Myocyte (in vitro differentiated cells): ENCODE measurements at places on chromosomes 16 and 17. TPM values are rescaled to one million over a fixed set of nuclear protein-coding genes. Genes with fewer than 3 reads are reported as not detected.

DNA sequence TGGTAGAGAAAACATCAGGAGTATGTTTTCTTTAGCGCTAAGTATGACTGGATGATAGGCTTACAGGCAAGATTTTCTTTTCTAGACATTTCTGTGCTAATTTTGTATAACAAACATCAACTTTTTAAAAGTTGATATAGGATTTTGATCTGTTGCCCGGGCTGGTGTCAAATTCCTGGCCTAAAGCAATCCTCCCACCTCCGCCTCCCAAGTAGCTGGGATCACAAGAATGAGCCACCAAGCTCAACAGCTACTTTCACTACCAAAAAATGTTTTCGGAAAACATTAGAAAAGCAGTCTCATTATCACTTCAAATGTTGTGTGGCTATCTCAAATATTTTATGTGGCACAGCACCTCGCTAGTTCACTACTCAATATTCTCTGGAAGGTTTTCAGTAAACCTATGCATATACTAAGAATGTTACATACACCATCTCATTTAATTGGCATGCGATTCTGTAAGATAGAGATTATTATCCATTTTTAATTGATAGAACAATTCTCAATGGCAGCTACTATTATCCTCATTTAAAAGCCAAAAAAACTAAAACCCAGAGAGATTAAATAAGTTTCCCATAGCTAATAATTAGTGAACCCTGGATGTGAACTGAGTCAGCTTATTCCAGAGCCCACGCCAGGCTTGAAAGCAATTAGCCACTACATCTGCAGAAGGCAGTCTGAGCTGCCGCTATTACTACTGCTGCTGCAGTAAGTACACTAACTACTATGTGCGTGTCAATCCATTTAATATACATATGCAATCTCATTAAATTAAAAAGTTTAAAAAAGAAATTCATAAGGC, 41.7 kb downstream of the CREBBP start:
- DNase-seq = no peak

- DNase-seq = peak; percentile 41
These were observed 32.0 kb downstream of the MBTPS1 start for GRCh38 chr16:84084570-84085270.

- DNase-seq = peak; percentile 46
These were observed 775 bp downstream of the CYTH1 start for GRCh38 chr17:78781104-78781892.

- no peak for DNase-seq
These were observed 2.8 kb downstream of the PELP1 start for GRCh38 chr17:4701116-4701515.

DNA sequence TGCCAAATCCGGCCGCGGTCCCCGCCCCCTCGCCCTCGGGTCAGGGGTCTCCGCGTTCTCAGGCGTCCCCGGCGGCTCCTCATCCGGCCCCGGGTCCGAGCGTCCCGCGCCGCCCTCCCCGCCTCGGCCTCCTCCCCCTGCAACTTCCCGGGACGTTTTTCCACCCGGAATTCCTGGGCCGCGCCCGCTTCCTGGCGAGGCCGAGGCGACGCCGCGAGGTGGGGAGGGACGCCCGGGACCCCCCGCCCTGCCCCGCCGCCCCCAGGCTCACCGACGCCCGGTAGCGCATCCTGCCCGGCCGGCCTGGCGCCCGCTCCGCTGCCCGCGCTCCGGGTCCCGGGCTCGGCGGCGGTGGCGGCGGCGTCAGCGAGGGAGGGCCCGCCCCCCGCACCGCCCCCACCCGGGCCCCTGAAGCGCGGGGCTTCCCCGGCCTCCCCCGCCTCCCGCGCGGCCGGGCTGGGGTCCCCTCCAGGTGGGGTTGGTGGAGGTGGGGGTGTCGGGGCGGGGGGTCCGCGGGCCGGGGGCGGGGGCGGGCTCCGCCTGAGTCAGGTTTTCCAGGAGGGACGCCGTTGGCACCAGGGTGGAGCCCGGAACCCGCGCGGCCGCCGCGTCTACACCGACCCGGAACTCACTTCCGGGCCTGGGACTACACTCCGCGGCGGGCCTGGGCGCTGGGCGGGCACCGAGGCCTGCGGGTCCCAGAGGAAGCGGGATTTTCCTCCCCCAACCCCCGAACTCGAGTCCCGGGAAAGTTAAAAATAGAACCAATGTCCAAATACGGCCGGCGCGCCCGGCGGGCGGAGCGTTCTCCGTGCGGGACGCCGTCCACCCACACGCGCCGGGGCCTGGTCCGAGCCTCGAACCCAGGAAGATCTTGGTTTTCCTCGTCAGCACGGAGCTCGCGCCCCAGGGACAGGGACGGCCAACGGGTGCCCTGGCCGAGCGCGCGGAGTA, 6.8 kb downstream of the MYO1C start:
- DNase-seq = peak; percentile 75

DNA sequence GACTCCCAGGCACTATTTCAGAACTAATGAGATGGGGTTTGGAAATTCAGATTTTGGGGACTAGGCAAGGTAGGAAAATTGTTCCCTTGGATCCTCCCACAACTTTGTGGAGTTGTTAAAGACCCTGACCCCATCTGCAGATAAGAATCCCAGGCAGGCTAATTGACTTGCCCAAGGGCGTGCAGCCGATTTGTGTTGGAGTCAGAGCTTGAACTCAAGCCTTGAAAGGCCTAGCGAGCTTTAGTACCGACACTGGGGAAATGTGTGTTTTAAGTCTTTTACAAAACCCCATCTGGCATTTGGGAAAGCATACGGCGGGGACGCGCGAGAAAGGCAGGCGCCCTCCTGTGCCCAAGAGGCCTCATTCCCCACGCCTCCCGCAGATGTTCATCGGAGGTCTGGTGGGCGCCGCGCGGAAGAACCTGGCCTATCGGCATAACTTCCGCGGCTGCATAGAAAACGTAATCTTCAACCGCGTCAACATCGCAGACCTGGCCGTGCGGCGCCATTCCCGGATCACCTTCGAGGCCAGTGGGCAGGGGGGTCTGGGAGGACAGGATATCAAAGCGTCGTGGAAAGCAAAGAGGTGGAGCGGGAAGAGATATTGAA, 4.3 kb downstream of the CNTNAP1 start:
- no peak for DNase-seq

DNA sequence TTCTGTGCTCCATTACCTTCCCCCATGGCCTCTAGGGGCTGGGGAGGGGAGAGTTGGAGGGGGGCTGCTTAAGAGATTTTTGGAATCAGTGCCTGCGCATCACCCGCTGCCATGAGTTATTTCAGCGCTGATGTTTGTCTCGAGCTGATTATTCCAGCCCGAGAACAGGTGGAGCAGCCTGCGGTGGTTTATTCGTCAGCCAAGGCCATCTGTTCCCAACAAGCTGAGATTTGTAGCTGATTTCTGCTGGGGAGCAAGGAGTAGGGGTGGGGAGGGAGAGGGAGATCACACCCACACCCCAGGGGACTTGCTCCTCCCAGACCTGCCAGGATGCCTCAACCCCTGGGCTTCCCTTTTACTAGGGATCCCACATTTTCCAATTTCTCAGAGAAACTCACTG, 23.1 kb downstream of the PIPOX start:
- peak; percentile 90 for DNase-seq

DNA sequence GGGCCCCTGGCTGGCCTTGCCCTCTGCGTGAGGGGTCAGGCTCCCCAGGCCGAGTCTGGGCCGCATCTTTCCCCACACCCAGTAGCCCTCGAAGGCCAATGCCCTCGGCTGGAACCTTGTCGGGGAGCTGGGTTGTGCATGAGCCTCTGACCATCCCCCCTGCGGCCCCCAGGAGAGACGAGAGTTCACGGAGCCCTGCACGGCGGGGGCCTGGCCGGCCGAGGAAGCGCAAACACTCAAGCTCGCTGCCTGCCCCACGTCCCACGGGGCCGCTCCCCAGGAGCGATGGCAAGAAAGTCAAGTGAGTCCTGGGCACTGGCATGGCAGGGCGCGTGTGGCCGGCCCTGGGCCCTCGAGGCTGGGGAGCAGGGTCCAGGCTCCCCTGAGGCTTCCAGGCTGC, 57.3 kb downstream of the BAHCC1 start:
- DNase-seq = no peak

GRCh38 chr16:23064639-23065038, 84.6 kb downstream of the USP31 start:
- no peak for DNase-seq

DNA sequence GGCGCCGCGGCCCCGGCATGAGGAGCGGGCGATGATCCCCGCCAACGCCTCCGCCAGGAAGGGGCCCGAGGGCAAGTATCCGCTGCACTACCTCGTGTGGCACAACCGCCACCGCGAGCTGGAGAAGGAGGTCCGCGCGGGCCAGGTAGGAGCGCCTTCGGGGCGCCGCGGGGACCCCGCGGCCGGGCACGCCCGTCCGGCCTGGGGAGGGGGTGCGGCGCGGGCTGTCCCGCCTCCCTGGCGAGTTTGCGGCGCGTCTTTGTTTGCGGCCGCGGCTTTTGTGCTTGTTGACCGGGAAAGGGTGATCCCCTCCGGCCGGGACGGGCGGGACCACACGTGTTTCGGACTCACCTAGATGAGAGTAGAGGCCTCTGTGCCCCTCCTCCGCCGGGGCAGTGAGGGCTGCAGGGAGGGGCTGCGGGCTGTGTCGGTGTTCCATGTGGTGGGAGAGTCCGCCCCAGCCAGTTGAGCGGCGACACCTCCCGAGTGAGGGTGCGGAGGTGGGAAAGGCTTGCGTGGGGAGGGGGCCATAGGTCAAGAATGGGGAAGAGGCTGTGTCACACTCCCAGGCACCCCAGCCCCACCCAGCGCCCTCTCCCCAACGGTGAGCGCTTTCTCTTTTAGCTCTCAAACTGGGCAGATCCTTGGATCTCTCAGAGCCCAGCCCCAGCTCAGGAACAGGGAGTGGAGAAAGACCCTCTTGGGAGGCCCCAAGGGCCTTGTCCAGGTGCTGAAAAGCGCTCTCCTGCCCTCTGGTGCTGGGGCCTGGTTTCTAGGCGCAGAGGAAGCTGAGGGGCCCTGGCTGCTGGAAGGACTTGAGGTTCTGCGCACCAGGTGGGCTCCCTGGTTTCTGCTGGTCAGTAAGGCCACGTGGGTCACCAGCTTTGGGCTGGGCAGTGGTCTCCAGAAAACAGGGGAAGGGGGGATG, 923 bp downstream of the ANKRD13B start:
- DNase-seq = peak; percentile 38

DNA sequence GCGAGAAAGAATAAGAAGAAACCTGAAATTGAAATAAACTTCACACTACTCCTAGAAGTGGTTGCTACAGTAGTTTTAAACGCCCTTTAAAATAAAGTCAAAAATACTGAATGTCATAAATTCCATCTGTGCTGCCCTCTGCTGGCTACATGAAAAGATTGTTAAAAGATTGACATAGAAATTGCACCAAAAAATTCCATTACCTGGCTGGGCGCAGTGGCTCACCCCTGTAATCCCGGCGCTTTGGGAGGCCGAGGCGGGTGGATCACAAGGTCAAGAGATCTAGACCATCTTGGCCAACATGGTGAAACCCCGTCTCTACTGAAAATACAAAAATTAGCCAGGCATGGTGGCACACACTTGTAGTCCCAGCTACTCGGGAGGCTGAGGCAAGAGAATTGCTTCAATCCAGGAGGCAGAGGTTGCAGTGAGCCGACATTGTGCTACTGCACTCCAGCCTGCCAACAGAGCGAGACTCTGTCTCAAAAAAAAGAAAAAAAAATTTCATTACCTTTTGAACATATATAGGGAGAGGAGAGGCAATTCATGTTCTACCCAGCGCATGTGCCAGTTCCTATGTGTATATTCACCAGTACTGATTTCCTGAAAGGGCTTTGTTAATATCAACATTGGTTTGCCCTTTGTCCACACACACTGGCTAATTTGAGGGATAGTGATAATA, 36.5 kb downstream of the CYTH1 start:
- DNase-seq = peak; percentile 44

DNA sequence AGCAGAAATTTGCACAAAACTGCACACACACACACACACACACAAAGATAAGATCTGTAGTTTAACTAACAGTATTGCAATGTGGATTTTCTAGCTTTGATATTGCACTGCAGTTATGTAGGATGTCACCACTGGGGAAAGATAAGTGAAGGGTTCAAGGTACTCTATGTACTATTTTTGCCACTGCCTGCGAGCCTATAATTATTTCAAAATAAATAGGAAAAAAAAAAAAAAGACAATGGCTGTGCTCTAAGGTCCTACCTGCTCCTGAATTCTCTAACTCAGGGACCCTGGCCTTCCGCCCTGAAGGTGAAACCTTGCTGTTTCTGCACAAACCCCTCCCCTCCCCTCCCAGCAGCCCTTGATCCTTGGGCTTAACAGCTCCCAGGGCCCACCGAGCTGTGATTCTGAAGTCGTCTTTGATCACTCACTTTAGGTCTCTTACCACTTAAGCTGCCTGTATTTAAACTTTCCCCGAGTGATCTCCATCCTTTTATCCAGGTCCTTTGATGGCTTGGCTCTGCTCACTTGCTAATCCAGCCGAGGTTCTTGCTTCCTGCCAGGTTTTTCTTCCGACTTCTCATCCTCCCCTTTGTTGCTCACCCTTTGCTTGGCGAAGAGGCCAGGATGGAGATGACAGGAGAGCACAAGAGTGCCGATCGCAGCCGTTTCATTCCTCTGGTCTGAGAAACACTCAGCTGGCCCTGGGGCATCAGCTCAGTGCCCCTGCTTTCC, 37.7 kb downstream of the TMEM114 start:
- no peak for DNase-seq

- no peak for DNase-seq
These were observed 164.9 kb upstream of the PLCG2 start for GRCh38 chr16:81614171-81614570.

The KRTAP2-2 gene
- not detected in 2 replicates for total RNA-seq

The CAVIN1 gene
- total RNA-seq = 346 and 373 TPM in 2 replicates

The TNS4 gene
- not detected in 2 replicates for total RNA-seq

The ANKRD13B gene
- 29.1 and 41.2 TPM in 2 replicates for total RNA-seq

The ATP2A3 gene
- 3.3 and 3.9 TPM in 2 replicates for total RNA-seq

The ABCC11 gene
- total RNA-seq = not detected in 2 replicates
